ENCODE measurements at places on chromosomes 16 and 17.
A peak's percentile ranks its signal among the peaks of the same experiment; 100 is the strongest.

GRCh38 chr17:30086896-30087295, 29.7 kb upstream of the NSRP1 start:
- DNase-seq: no peak

DNA sequence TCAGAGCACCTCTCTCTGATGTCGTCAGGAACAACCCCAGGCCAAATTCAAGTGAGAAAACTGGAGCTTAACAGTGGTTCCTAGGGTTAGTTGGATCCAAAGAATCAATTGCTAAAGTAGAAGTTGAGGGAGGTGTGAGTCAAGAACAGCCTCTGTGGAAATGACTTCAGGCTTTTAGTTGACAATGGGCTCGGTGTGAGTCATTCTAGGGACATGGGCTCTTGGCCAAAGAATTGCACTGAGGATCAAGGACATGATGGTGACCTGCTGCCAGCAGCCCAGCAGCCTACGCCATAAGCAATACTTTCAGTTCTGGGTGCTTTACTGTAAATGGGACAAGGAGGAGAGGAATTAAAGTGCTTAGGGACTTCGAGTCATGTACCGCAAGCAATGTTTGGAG, 32.1 kb upstream of the SMURF2 start:
- no peak for DNase-seq

- DNase-seq: no peak
Measured at GRCh38 chr17:54901230-54901822, 674 bp downstream of the TOM1L1 start.

GRCh38 chr17:49224198-49224996, 6.2 kb downstream of the PHOSPHO1 start:
- DNase-seq: peak; percentile 60

- DNase-seq: no peak
Measured at GRCh38 chr17:56158915-56159825, 5.9 kb downstream of the ANKFN1 start.

GRCh38 chr17:19654896-19655295, 6.3 kb downstream of the ALDH3A2 start:
- no peak for DNase-seq

GRCh38 chr17:59842901-59843652, 49.7 kb downstream of the TUBD1 start:
- peak; percentile 80 for DNase-seq

DNA sequence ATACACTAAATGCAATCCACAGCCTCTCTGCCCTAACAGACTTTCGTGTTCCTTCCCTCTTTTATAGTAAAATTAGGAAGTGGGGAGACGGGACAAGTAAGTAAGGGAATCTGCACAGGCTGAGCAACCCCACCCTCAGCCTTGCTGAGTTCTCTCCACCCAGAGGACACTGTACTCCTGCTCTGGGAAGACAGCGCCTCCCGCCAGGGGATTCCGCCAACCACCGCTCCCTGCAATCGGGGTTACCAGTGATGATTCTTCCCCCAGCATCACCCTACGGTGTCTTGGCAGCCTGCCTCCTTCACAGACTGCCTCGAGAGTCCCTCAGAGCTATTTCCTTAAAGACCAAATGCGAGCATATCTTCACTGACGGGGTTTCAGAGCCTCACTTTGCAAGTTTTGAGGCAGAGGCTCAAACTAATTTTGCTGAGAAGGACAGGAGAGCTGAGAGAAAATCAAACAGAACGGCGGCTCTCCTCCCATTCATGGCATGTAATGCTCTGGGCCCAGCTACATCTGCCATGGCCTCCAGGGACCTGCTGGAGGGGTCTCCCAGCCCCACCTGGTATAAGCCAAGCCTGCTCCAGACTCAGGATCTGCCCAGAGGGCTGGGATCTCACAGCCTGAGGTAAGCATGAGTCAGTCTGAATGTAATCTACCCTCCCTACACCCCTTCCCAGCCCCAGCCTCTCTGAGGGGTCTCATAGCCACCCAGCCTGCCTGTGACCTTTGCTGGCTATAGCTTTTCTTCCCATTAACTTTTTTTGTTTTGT, 22.7 kb upstream of the ASGR2 start:
- DNase-seq: no peak

DNA sequence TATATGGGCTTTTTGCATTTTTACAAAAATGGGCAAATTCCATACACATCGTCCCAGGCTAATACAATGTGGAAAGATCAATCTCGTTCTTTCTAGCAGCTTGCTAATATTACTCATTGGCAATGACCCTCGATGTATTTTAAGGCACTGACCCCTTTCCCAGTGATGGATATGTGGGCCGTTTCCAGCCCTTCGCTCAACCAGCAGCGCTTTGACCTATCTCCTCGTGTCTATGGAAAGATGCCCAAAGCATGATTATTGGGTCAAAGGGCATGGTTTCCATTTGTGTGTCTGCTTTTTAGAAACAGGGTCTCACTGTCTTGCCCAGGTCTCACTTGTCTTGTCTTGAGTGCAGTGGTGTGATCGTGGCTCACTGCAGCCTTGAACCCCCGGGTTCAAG, 273.8 kb downstream of the MRTFB start:
- no peak for DNase-seq

GRCh38 chr16:27924411-27925118, 138.9 kb downstream of the GSG1L start:
- no peak for DNase-seq

GRCh38 chr17:760371-760770, 8.3 kb upstream of the GEMIN4 start:
- DNase-seq: no peak

DNA sequence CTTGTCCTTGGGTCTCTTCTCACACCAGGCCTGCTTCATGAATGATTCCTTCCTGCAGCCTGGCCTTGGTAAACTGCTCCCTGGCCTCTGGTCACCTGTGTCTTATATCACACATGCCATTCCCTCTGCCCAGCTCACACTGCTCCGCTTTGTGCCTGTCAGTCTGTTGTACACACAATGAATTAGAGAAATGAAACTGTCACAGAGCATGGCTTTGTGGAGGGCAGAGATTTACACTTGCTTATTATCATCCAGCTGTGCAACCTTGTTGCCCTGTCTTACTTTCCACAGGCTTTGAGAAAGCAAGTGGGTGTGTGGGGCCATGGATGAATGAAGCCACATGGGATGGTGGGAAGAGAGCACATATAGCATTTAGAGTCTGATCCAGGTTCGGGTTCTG, 22.4 kb downstream of the ALDH3A2 start:
- no peak for DNase-seq

DNA sequence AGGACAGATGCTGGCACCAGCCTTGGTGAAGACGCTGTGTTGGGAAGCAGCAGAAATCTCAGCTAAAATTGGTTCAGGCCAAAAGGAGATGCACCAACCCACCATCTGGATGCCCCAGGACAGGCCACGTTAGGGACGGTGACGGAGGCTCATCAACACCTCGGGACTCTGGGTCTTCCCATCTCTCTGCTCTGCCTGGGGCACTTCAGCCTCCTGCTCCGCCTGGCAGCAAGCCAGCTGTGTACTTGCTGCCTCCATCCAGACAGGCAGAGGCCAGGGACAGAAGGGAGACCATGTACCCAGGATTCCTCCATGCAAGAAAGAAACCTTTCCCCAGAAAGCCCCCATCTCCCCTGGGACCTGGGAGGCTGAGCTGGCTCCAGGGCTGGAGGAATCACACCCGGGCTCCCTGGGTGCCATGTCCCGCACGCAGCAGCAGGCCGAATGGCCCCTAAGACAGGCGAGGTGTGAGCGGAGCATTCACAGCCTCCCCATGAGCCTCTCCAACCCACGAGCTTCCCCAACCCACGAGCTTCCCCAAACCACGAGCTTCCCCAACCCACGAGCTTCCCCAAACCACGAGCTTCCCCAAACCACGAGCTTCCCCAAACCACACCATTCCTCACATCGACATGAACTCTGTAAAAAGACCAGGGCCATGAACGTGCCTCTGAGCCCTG, 274.5 kb downstream of the C16orf95 start:
- no peak for DNase-seq

DNA sequence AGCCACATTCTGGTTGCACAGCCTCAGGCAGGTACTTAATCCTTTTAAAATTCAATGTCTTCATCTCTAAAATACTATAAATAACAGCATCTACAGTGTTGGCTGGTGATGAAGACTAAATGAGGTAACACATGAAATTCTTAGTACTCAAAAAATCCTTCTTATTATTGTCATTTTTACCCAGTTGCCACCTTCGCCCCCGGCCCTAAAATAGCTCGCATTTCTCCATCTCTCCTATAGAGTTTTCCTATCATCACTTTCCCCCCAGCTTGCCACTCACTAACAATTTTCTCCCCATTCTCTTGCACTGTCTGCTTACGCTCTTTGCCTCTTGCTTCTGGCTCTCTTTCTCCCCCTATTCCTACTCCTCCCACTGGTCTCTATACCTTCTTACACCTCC, 59.9 kb upstream of the MARCHF10 start:
- DNase-seq: no peak

DNA sequence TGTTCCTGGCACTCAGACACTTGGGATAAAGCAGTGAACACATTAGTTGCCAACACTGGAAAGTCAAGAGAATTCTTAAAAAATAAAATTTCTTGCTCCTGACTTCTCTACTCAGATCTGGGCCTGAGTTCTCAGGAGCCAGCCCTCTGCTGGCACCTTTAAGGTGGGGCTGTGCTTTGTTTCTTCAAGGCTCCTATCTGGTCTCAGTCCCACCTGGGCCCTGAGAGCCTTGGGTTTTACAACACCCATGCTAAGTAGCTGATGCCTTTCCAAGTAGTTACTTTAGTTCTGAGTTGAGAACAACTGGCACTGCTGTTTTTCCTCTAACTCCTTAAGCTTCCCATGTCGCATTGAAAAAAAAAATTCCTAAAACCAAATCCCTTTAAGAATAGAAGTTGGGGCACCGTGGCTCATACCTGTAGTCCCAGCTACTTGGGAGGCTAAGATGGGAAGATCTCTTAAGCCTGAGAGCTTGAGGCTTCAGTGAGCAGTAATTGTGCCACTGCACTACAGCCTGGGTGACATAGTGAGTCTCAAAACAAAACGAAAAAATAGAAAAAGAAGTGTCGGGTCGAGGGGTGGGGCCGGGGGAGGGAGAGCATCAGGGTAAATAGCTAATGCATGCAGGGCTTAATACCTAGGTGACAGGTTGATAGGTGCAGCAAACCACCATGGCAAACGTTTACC, 16.6 kb downstream of the CHAD start:
- no peak for DNase-seq

DNA sequence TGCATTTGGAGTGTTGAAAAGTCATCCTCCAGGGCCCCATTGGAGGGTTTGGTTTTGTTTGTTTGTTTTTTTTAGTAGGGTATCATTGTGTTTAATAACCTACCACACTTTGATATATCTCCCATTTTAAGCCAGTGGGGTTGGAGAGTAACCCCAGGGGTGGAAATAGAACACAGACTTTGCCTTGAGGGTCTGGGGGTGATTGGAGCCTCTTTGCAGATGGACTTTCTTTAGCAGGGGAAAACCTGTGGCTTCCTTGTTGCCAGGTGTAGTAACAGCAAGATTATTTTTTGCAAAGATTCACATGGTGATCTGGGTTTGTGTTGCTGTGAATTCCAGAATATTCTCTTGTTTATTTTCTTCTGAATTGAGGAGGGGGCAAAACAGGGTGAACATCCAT, 1.5 kb downstream of the ABCC1 start:
- DNase-seq: no peak

- no peak for DNase-seq
Measured at GRCh38 chr16:11061629-11062270, 117.4 kb downstream of the CLEC16A start.

DNA sequence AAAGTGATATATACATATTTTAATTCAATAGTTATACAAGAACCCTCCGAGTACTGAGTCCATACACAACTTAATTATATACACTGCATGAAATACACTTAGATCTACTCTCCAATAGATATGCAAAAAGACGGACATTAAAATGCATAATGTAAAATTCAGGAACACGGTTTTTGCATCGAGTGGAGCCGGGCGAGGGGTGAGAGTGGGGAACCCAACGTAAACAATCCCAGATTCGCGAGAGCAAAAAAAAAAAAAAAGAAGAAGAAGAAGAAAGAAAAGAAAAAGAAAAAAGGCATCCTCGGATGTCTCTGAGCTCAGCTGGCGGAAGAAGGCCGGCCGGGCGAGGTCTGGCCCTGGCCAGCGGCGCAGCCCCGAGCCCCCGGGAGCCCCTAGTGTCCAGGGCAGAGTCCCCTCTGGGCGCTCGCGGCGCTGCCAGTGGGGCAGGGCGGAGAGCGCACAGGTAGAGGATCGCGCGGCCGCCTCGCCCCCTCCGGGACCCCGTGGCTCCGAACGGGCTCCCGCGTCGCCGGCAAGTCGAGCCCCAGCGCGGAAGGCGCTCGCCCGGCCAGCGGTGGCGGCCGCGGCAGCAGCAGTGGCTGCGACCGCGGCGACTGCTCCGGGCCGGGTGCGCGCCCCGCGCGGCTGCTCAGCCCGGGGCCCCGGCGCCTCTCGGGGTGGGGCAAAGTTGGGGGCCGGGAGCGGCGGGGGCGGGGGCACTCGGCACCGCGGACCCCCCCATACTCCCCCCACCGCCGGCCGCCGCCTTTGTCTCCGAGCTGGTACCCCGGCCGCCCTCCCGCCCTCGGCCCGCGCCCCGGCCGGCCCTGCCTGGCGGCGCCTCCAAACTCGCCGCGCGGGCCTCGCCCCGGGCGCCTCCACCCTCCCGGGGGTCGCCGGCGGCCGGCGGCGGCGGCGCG, 9.6 kb upstream of the ZFHX3 start:
- DNase-seq: no peak

- DNase-seq: no peak
Measured at GRCh38 chr17:69533481-69534234, 119.2 kb downstream of the MAP2K6 start.

- no peak for DNase-seq
Measured at GRCh38 chr17:40722241-40722640, 18.7 kb upstream of the KRT24 start.

GRCh38 chr16:78783570-78784079, 684.2 kb downstream of the WWOX start:
- DNase-seq: no peak

- no peak for DNase-seq
Measured at GRCh38 chr17:80117491-80118401, 16.4 kb downstream of the GAA start.

GRCh38 chr17:42459801-42460281, 1.2 kb downstream of the ATP6V0A1 start:
- DNase-seq: peak; percentile 13

DNA sequence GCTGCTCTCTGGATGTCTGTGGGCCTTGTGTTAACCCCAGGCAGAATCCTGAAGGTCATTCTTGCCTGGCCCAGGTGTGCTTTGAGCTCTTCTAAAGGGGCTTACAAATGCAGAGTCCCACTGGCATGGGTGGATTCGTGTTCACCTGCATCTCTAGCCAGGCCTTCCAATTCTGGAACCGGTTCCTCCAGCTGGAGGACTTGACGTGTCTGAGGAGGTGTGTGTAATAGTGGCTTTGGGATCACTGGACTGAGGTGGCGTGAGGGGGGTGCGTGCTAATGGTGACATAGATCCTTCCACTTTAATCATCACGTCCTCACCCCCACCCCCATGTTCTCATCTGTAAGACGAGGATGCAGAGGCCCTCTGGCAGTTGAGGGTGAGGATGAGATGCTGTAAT, 4.8 kb downstream of the GSE1 start:
- DNase-seq: no peak

- DNase-seq: no peak
Measured at GRCh38 chr17:39187152-39187830, 10.2 kb downstream of the CACNB1 start.

- DNase-seq: no peak
Measured at GRCh38 chr17:56543280-56543679, 50.2 kb upstream of the NOG start.

All from activated naive CD4-positive, alpha-beta T cell treated with anti-CD3 and anti-CD28 coated beads for 36 hours (primary cell).